GF-D8 (cell line): ENCODE measurements at places on chromosomes 13 and 19.
A peak's percentile ranks its signal among the peaks of the same experiment; 100 is the strongest.

DNA sequence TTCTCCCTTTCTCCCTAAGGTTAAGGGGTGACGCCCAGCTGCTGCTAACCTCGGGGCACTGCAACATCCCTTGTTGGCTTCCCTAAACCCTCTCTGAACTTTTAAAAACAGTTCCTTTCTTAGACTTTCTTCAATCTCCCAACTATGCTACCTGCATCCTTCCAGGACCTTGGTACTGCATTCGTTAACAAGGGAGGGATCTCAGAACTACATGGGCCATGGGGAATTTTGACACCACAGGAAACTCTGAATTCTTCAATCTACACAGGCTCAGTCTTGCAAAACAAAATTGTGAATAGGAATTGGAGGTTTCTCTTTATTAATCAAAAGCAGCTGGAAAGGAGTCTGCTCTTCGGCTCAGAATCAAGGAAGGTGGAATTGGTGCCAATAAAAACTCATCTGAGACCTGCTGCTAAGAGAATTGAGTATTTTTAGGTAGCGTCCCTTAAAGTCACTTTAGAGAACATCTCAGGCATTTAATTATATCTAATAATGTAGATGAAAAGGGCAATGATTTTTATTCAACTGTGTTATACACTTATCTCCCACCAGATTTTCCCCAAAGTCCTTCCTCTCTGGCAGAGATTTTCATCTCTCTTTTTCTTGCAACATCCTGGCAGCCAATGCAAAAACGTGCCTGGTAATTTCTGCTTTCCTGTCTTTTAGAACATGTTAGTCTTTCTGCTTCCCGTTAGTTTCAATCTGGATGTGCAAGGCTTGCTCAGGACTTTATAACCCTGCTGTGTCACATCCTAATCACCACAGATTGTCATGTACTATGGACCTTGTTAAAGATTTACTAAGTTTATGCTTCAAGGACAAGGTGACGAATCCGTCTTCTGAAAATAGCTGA lies 69.1 kb upstream of the SLC15A1 start:
- no peak for DNase-seq

DNA sequence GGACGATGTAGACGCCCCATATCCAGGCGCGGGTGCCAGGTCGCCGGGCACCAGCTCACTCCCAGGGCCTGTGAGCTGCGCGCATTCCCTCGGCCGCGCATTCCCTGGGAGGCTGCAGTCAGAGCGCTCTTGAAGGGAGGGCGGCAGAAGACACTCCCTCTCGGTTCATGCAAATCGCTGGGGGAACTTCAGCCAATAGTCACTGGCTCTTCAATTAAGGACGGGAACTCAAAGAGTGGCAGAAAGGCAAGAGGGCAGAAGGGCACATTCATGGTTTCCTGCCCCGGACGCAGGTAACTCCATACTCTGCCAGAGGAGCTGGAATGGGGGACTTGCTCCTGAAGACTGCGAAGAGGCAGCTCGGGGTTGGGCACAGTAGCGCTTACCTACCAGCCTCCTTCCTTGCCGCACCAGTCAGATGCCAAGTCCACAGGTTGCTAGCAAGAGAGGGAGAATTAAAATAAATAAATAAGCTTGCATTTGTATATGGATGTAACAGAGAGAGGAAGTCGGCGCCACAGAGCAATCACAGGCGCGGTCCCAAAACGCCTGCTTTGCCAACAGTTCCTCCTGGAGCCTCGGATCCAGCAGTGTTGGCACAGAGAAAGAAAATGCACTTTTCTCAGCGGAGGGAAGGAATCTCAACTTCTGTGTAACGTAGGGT lies 459 bp downstream of the PCDH20 start:
- DNase-seq, result no peak

GRCh38 chr19:33641956-33642498 lies 20.3 kb downstream of the CHST8 start:
- no peak for DNase-seq

DNA sequence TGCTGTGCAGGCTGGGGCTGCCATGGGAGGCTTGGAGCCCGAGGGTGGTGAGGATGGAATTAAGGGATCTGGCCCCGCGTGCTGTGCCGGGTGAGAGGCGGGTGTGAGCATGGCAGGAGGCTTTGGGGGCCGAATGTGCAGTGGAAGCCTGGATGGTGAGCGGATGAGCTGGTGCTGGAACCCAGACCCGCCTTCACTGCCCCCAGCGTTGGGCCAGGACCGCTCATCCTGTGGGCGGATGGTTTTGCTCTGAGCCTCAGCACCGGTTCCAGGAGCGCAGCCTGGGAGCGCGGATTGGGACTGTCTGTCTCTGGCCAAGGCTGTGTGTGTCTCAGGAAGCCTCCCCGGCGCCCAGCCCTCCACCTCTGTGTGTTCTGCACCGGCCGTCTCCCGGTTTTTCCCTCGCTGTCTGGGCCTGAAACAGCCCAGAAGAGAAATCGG lies 16.7 kb downstream of the KDM4B start:
- no peak for DNase-seq

DNA sequence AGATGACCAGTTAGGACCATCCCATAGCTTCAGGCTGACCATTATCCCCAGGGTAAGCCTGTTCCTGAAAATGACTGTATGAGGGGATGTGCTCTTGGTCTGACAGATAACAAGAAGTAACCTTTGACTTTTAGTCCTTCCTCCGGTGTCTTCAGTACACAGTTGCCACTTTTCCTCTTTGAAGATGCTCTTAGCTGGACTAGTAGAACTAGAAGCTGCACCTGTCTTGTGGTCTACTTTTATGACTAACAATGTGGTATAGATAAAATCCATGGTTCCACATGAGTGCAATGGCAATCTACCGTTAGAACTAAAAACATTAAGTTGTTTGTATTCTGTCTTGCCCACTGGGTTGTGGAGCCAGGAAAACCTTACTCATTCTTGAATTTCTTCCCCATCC lies 5.9 kb upstream of the RUBCNL start:
- peak; percentile 66 for DNase-seq

DNA sequence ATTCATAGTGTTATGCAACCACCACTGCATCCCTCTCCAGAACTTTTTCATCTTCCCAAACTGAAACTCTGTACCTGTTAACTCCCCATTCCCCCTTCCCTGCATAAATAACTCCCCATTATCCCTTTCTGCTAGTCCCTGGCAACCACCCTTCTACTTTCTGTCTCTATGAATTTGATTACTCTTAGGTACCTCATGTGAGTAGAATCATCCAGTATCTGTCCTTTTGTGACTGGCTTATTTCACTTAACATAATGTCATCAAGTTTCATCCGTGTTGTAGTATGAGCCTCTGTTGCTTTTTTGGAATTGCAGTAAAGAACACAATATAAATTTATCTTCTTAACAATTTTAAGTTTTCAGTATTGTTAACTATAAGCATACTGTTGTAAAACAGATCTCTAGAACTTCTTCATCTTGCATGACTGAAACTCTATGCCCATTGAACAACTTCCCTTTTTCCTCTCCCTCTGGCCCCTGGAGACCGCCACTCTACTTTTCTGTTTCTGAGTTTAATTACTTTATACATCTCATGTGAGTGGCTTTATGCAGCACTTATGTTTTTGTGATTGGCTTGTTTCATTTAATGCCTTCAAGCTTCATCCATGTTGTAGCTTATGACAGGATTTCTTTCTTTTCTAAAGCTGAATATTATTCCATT lies 87.3 kb upstream of the ABCC4 start:
- DNase-seq, result no peak

DNA sequence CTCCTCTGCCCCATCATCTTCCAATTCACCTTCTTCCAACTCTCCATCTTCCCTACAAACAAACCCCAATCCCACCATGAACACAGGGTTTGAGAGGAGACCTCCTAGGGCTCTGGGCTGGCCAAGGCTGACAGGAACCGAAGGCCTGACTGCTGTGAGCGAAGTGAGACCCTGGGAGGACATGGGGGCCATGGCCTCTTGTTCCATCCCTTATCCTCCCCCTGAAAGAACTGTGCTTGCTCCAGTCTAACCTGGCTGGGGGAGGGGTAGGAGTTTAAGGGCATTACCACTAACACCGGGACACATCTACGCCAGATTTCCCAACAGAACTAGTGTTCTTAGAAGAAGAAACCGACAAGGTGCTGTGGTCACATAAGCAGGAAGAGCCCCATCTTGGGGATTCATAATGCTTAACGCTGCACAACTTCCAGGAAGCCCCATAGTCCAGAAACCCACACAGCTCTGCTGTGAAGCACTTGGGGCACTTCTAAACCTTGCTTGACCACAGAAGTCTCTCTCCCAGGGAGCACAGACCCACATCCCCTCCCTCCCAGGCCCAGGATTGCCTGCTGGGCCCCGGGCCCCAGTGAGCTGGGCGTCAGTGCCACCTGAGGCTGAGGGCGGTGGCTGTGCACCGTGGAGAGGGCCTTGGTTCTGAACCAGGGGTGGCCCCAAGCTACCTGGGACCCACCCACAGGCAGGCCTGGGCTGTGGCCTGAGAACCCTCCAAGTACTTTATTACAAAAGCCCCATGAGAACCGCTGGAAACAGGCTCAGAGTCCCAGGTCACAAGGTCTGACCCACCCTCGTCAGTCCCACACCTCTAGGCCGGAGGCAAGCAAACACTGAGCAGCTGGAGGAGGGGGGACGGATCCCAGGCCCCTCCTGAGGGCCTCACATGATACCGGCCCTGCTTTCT lies 18.8 kb downstream of the ZC3H4 start:
- peak; percentile 97 for DNase-seq
